ENCODE measurements at places on chromosomes 5 and 9.

DNA sequence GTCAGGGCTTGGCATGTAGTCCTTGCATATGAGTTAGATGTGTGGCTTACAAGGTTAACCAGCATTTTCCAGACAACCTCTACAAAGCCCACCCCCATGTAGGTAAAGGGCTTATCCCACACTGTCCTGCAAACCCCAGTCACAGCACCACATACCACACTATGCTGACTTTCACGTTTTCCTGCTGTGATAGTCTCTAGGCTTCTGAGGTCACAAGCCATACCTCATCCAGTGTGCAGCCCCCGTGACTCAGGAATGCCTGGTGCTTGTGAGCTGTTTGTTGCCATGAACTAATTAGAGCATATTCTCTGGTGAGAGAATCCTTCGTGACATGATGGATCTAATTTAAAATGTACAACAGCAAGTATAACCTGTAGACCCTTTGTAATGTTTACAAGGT lies 50.8 kb downstream of the ERAP1 start:
- DNase-seq = no peak

GRCh38 chr5:6859951-6860638 lies 146.9 kb downstream of the TENT4A start:
- peak; percentile 76 for DNase-seq

GRCh38 chr5:149382517-149383220 lies 3.6 kb upstream of the IL17B start:
- peak; percentile 47 for DNase-seq

DNA sequence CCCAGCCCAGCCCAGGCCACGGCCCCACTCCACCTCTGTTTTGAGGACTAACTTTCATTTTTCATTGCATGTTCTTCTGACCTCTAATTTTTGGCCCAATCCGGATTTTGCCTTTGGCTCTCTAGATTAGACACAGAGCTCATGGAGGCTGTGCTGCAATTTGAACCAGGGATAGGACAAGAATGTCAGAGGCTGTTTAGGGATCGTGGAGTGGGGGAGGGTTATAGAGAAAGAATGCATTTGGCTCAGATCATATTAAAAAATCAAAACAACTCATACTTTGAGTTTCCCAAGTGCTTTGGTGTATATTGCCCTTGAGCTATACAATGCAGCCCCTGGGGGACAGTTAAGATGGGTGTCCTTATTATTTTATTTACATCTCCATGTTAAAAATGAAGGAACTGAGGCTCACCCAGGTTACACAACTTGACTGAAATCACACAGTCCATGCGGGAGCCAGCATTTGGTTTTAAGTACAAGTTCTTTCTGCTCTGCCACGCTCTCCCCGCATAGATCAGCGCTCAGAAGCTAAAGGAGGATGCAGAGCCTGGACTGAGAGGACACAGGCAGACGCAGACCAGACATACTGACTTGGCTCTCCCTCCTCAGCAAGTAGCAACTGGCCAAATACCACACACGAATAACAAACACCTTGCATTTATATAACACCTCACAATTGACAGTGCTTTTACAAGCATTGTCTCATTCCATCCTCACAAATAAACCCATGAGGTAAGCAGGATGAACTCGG lies 126.4 kb upstream of the RAI14 start:
- DNase-seq = no peak

- DNase-seq = no peak
Observed at GRCh38 chr9:132898051-132898450, 19.4 kb downstream of the SPACA9 start.

DNA sequence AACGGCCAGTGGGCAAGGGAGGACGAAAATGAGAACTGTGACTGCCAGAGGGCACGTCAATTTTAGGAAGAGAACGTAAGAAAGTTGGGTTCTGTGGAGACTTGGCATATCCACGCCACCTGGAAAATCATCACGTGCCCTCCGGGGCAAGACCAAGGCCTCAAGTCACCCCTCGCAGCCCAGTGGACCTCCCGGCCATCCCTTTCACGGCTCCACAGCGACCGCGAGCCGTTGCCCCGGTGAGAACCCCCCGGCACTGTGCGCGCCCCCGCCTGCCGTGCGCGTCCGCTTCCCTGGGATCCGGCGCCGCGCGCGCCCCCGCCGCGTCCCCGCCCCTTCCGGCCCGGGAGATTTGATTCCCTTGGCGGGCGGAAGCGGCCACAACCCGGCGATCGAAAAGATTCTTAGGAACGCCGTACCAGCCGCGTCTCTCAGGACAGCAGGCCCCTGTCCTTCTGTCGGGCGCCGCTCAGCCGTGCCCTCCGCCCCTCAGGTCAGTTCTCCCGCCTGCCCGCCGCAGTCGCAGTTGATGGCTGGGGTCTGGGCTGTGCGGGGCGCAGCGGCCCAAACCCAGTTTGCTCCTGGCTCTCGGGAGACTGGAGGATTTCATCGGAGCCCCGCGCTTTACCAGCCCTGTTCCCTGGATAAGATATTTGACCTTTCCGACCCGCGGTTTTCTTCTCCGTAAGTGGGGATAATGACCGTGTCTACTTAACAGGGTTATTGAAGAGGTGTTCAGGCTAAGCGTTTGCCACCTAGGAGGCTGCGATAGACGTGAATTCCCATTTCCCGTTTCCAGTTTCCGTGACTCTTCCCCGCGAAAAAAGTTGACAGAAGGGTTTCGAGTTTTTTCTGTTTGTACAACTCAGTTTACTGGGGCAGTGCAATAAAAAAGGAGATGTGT lies at the start of gene MELK:
Gene MELK, plus strand, starts transcription at position 381 of the 904 bp plus-strand sequence. CDS start 8,787 bp downstream, outside the sequence.
- peak; percentile 84 for DNase-seq

DNA sequence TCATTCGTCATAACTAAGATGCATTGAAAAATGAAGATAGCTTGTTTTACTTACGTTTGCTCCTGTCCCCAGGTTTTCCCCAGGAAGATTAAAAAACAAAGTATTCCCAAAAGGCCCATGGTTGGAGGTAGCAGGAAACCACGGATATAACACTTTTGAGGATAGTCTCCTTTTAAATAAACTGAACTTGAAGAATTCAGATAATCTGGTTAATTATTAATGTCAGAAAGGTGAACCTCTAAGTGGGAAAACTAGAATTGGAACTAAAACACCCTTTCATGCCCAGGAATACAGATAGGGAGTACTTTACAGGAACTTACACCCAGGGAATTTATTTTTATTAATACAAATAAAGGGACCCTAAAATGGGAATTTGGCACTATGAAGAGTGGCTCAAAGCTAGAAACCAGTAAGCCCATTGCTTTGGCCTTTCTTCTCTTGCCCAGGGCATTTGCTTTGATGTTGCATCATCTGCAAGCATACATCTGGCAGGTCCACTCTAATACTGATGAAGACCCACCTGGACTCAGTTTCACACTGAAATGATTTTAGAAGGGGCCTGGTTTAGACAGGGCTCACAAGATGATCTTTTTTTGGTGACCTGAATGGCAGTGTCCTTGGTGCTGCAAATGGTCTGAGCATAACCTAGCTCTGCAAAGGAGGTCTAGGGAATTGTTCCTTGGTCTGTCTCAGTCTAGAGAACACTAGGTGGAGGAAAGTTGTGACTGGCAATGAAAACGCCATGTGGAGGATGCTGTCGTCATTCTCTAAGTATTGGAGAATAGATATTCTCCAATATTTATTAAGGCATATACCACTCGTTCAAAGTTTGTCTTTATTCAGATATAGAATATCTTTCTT lies at the start of gene C5:
Gene C5, minus strand, starts transcription at position 148 of the 861 bp plus-strand sequence. Its CDS starts 29 bp downstream, at position 119.
- DNase-seq = no peak

- DNase-seq = no peak
Observed at GRCh38 chr9:87732756-87733155, 6.8 kb downstream of the CTSL start.

- DNase-seq = no peak
Observed at GRCh38 chr9:133402689-133403088, 15.1 kb downstream of the REXO4 start.

GRCh38 chr9:6680797-6681146 lies 35.2 kb upstream of the GLDC start:
- peak; percentile 84 for DNase-seq

- DNase-seq = no peak
Observed at GRCh38 chr5:155554500-155554899, 540.9 kb downstream of the KIF4B start.

DNA sequence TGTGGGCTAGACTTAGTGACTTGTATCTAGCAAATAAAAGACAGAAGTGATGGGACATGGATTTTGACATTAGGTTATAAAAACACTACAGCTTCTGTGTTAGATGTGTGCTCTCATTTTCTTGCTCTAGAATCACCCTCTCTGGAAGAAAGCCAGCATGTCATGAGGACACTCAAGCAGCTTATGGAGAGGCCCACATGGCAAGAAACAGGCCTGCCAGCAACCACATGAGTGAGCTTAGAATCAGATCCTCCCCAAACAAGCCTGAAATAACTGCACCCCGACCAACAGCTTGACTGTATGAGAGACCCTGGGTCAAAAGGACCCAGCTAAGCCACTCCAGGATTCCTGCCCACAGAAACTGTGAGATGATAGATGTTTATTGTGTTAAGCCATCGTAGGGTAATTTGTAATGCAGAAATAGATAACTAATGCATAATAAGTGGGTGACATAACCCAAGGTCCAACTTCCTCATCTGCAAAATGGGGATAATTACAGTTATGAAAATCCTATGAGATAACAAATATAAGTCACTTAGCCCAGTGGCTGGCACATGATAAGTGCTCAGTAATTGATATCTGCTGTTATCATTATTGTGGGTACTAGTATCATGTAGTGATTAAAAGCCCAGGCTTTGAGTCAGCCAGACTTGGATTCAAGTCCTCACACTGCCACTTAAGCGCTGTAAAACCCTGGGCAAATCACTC lies 86.5 kb downstream of the KLHL3 start:
- peak; percentile 75 for DNase-seq

DNA sequence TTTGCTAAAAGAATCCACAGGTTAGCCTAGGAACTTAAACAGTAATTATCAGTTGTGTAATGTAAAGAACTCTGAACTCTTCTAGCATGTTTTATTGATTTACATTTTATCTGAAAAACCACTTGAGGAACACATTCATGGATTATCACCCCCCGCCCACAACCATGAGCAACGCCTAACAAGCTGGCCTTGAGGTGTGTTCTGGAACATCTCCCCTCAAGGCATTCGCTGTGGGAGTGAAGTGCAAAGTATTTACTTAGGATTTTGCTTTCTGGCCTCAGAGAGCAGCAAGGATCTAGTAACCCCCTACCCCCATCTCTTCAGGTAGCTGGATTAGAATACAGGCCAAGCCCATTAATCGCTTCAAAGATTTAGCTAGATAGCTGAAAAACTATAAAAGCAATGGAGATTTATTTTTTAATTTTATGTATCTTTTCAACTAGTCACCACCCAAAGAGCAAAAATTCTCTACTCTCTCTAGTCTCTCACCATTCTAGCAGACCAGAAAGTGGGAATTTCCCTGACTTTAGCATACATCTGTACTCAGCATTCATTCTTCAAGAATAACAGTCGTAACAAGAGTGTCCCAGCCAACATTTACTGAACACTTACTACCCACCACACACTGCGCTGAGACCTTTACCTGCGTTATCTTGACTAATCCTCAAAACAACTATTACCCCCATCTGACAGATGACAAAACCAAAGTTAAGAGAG lies 37.2 kb downstream of the DDX31 start:
- DNase-seq = no peak

GRCh38 chr9:98709968-98710965 lies 1.5 kb upstream of the GABBR2 start:
- DNase-seq = no peak

DNA sequence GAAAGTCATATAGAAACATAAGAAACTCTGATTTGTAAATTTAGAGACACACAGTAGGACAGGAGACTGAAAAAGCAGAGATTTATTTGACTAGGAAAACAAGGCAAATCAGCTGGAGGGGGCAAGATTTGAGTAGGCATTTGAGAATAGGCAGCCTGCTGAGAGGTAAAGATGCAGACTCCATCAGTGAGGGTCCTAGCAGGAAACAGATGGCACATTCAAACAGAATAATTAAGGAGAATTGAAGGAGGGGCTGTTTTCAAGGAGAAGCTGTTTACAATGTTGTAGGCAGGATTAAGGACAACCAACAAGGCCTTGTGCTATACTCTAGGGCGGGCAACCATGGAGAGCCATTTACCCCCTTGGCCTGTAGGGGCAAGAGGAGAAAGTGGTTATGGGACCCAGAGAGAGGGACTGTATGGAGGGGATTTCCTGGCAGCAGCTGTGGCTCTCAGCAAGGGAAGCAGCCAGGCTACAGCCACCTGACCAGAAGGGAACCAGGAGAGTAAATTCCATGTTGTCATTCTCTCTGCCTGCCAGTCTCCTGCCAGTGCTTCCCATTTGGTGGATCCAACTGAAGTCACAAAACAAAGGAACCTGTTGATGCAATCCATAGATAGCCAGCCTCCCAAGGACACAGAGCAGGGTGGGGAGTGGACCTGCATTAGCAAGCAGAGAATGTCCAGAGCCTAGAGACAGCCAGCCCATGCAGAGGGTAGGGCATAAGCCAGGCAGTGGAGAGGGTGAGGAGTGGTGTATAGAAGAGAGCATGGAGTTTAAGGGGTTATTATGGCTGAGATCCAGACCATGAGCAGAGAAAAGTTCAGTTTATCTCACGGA lies 38.2 kb downstream of the PAPPA start:
- DNase-seq = peak; percentile 37

DNA sequence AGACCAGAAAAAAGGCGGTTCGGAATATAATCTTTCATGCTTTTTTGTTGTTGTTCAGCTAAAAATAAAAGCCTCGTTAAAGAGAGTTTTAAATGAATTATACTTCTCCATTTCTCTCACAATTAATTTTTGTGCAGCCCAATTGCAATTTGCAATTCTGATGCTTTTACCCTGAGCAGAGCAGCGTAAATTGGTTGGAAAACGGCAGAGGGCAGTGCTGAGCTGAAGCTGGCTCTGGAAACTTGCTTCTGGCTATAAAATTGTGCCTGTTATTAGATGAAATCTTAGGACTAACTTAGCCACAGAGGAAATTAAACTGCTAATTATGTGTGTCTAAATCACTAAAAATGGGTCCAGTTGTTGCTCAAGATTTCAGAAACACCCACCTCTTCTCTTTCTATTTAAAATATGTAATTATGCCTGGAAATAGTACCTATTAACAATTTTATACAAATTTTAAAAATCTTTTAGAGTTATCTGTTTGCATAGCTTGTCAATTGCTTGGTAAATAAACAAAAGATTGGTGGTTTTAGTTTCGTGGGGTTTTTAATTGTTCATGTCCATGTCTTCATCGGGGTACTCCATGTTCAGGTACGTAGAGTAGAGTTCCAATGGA lies 441.8 kb upstream of the TLE4 start:
- peak; percentile 55 for DNase-seq

DNA sequence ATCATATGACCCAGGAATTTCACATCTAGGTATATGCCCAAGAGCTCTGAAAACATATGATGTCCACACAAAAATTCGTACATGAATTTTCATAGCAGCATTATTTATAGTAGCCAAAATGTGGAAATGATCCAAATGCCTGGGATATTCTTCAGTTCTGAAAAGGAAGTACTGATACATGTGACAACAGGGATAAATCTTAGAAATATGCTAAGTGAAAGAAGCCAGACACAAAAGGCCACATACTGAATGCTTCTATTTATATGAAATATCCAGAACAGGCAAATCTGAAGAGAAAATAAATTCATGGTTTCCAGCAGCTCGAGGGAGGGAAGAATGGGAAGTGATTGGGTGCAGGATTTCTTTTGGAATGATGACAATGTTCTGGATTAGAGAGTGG lies 16.8 kb upstream of the ZBTB43 start:
- no peak for DNase-seq

GRCh38 chr5:169867347-169867746 lies 112.9 kb downstream of the INSYN2B start:
- DNase-seq = no peak

- no peak for DNase-seq
Observed at GRCh38 chr5:38878391-38879077, 32.7 kb downstream of the OSMR start.

GRCh38 chr9:78304357-78304756 lies 7.4 kb downstream of the PSAT1 start:
- no peak for DNase-seq

GRCh38 chr9:36135741-36136271 lies 727 bp upstream of the GLIPR2 start:
- DNase-seq = no peak

All from NCI-H82 (cell line).